ENCODE measurements at places on chromosomes 11 and 22. TPM values are rescaled to one million over a fixed set of nuclear protein-coding genes. Genes with fewer than 3 reads are reported as not detected.

The RBM4 gene
- total RNA-seq = 197 TPM

GRCh38 chr22:45098056-45098455 lies 65.7 kb upstream of the NUP50 start:
- peaks cover 3% of the 10 kb centered on the region for H3K4me1 ChIP-seq
- H3K4me3 ChIP-seq = no peak overlapping the region
- no peaks in the 10 kb centered on the region for H3K36me3 ChIP-seq
- H3K27ac ChIP-seq = no peak overlapping the region
- DNase-seq = no peak

The SCUBE1 gene
- 0.12 TPM for total RNA-seq

DNA sequence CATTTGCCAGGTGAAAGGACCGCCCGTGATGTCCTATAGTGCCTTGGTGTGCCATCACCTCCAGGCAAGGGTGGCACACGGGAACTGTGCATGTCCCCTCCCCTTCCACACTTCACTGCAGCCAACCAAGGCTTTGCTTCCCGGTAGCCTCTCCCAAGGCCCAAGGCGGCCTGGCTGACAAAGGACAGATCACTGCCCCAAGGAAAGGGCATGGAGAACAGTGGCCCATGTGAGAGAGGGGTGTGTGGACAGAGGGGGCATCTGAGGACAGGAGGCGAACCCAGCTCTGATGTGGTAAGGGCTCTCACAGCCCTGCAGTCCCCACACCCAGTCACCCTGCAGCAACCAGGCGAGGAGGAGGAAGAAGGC lies 50.4 kb downstream of the RPUSD4 start:
- no peaks in the 10 kb centered on the region for H3K4me1 ChIP-seq
- no peak overlapping the region for H3K27ac ChIP-seq
- no peak overlapping the region for H3K4me3 ChIP-seq
- no peaks in the 10 kb centered on the region for H3K36me3 ChIP-seq
- H3K27me3 ChIP-seq = peaks cover 6% of the 10 kb centered on the region

The ANO5 gene
- not detected for total RNA-seq

Data from activated B cell treated with CpG ODN at 0.5 μM for 24 hours (primary cell).